ENCODE measurements at places on chromosomes 13 and 19.
A peak's percentile ranks its signal among the peaks of the same experiment; 100 is the strongest.

GRCh38 chr13:59479629-59480028, 684.1 kb downstream of the DIAPH3 start:
- DNase-seq: no peak

DNA sequence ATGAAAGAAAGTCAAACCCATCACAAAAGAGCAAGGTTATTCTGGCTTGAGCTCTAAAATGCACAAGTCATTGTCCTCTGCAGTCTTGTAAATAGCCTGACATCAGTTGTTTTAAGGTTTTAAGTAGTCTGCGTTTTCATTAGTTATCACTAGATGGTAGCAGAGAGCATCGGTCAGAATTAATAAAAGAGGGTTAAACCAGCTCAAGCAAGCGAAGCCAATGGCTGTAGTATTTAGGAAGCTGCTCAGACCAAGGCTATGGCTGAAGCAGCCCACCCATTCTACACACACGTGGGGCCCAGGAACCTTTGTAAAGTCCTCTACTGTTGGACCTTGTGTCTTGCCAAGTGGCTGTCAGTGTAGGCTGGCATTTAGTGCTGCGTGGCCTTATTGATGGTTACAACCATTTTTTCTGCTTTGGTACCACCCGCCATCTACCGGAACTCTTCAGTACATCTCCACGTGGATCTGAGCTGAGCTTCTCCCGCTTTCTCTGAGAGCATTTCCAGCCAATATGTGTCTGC, 13.3 kb upstream of the ZNF57 start:
- no peak for DNase-seq

DNA sequence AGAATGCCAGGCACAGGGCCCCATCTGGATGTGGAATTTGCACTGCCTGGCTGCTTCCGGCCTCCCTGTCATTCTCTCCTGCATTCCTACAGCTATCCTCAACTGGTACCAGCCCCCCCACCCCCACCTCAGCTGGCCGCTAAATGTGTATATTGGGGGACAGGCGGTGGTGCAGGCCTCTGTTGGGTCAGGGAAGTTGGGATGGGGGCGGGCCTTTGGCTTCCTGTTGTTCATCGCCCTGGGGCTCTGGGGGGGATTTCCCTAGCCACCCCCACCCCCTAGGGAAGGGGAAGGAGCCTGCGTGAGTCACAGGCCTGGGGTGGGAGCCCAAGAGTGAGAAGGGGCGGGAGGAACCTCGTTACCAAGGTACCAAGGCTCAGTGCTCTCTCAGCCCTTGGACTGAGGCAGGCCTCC, 10.6 kb downstream of the POU2F2 start:
- DNase-seq: peak; percentile 74

GRCh38 chr19:10335352-10335985, 2.1 kb upstream of the RAVER1 start:
- DNase-seq: no peak

- DNase-seq: no peak
Measured at GRCh38 chr19:19033176-19033425, 216 bp downstream of the SUGP2 start.

DNA sequence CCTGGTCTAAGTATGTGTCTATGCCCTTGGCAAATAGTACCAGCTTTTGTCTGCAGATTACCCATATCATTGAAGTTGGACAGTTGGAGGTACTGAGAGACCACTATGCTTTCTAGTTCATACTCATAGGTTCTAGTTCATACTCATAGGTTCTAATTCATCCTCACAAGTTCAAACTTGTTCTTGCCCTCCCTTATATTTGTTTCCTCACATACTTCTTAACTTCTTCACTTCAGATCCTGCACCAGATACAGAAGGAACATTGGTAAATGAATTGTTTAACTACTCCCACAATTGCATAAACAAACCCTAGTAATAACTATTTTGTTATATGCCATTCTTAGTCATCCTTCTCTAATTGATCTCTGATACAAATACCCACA, 172.2 kb downstream of the SLITRK1 start:
- no peak for DNase-seq

- DNase-seq: no peak
Measured at GRCh38 chr13:91406619-91407018, 8.2 kb downstream of the GPC5 start.

DNA sequence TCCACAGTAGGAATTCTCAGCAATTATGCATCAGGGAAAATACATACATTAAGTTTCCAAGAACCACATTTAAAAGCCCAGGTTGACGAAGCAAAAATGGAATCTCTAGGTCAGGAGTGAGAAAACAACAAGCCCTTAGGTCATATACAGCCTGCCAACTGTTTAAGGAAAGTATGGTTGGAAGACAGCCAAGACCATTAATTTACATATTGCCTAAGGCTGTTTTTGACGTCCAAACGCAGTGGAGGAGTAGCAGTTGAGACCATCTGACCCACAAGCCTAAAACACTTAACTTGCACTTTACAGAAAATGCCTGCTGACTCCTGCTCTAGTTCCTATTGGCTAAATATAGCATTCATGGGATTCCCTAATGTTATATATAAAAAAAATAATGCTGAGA, 299.0 kb downstream of the ITGBL1 start:
- no peak for DNase-seq

GRCh38 chr19:4390017-4390566, 10.3 kb downstream of the SH3GL1 start:
- DNase-seq: no peak

DNA sequence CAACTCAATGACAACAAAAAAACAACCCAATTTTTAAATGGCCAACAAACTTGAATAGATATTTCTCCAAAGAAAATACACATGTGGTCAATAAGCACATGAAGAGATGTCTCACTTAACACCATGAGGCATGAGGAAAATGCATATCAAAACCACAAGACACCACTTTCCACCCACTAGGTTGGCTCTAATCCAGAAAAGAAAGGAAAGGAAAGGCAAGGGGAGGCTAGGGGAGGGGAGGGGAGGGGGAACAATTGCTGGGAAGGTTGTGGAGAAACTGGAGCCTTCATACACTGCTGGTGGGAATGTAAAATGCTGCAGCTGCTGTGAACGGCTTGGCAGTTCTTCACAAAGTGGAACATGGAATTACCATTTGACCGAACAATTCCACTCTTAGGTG, 854.3 kb downstream of the UQCRFS1 start:
- no peak for DNase-seq

- peak; percentile 67 for DNase-seq
Measured at GRCh38 chr19:45455707-45456499, 11.9 kb upstream of the FOSB start.

DNA sequence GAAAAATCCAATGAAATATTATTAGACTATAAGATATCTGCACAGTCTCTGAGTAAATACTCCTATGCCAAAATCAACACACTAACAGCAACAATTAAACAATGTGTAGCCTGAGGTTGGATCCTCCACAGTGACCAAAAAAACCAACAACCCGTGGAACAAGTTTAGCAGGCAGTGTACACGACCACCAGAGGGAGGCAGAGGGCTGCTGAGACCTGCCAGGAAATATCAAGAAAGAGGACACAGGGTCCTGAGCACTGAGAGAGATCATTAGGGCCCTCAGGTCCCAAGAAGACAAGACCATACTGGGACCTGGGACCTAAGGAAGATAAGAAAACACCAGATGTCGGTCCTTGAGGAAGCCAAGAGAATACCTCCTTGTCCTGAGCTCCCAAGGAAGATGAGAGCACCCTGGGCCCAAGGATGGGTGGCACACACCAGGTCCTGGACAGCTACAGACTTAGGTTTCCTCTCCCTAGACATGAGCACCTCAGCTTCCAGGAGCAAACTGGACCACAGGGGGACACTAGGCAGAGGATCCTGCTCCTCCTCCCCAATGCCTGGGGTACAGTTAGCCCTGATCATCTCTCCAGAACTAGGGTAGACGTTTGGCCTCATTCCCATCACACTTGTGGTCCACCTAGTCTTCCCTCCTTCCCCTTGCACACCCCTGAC, 822 bp upstream of the ZNF274 start:
- peak; percentile 28 for DNase-seq

DNA sequence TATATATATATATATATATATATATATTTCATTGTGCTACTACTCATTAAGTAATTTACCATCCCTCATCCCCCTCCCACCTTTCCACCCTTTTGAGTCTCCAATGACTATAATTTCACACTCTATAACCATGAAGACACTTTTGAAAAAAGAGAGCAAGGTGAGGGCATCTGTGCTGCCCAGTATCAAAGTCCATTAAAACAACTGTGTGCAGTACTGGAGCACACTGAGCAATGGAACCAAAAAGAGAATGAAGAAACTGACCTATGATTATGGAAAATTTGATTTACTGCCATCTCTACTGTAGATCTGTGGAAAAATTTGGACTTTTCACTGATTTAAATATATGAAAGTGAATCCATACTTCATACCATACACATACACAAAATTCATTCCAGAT, 217.9 kb downstream of the COL4A1 start:
- no peak for DNase-seq

- DNase-seq: no peak
Measured at GRCh38 chr19:31783592-31783991, 434.4 kb upstream of the TSHZ3 start.

DNA sequence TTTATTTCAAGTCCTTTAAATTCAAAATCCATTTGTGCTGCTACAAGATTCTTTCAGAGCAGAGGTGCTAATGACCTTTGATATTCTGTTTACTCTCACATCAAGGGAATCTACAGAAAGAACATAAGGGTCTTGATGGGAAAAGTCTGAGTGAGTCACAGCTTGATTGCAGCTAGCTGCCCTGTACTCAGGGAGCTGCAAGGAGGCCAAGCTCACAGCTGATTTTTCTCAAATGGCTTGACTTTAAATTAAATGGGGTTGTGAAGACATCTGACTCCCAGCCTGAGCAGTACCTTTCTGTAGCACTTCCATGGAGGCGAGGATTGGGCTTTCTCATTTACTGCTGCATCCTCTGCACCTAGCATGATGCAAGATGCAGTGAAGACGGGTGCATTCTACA, 62.5 kb downstream of the RAP2A start:
- DNase-seq: no peak

GRCh38 chr13:49132479-49133002, 87.6 kb upstream of the MLNR start:
- no peak for DNase-seq

DNA sequence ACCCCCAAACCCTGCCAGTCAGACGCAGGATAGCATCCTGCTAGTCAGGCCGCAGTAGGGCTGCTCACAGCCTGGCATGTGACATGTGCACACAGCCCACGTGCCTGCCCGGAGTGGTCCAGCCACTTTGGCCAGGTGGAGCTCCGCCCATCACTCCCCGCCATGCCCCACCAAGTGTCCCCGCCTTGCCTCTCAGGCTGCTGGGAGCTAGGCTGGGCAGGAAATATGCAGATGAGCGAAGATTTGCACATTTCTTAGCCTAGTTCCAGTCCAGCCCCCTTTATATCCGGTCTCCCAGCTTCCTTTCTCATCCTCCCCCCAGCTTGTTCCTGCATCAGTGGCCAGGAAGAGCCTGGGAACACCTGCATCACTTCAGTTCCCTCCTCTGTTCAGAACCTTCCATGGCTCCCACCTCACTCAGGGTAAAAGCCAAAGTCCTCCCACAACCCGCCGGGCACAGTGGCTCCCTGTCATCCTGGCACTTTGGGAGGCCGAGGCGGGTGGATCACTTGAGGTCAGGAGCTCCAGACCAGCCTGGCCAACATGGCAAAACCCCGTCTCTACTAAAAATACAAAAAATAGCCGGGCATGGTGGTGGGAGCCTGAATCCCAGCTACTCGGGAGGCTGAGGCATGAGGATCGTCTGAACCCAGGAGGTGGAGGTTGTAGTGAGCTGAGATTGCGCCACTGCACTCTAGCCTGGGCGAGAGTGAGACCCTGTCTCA, 2.3 kb upstream of the DOCK6 start:
- DNase-seq: no peak

GRCh38 chr19:38544569-38545315, 73.0 kb downstream of the MAP4K1 start:
- DNase-seq: no peak

DNA sequence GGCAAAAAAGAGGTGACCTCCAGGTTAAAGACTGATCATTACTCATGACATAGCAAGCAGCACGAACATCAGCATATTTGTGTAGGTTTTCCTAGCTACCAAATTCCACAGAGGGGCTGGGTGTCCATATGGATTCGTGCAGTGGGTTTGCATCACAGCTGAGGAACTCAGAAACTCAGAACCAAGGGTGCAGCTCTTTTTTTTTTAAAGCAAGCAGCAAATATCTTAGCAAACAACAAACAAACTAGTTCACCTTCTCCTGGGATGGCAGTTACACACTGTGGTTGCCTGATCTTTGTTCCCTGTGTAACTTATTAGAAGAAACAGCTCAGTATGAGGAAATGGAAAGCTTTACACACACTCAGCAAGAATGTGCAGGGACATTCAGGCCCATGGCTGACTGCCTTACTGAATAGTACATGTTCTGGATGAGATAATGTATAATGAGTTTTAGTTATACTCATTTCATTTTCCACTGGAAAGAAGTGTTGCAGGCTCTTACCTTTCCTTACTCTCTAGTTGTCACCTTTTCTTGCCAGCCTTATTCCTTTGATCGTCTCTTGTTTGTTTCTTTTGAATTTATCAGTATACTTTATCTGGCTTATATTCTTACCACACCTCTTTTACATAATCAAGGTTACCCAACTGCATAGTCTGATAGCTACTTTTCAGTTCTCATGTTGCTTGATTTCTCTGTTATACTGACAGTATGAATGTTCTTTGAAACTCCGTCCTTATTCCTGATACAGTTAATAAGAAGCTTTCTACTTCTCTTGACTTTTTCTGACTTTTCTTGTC, 4.3 kb downstream of the NDFIP2 start:
- DNase-seq: no peak

- no peak for DNase-seq
Measured at GRCh38 chr19:32189956-32190706, 155.3 kb upstream of the ZNF507 start.

Measured in stimulated activated CD8-positive, alpha-beta memory T cell treated with anti-CD3 and anti-CD28 coated beads, Interleukin-2, amount 100 ng/mL, for 48 hours (primary cell).